ENCODE measurements at places on chromosomes 7 and 10. TPM values are rescaled to one million over a fixed set of nuclear protein-coding genes. Genes with fewer than 3 reads are reported as not detected.

The SUGCT gene
- 5.8 TPM for total RNA-seq

The RAB19 gene
- total RNA-seq = not detected

The TRPV5 gene
- not detected for total RNA-seq

The HOXA6 gene
- total RNA-seq = not detected

The PCDH15 gene
- total RNA-seq = 0.37 TPM

The DYDC2 gene
- not detected for total RNA-seq

The RGR gene
- total RNA-seq = not detected

The FAM131B gene
- total RNA-seq = 0.31 TPM

The CTAGE6 gene
- not detected for total RNA-seq

The MCMBP gene
- 29.0 TPM for total RNA-seq

The AOAH gene
- total RNA-seq = 2.8 TPM

- no peak for DNase-seq
These were observed 79.0 kb upstream of the TMEM168 start for GRCh38 chr7:112869111-112869774.

- no peak for DNase-seq
These were observed 51.6 kb downstream of the FAM204A start for GRCh38 chr10:118290471-118290995.

- no peak for DNase-seq
These were observed 63.6 kb downstream of the ARID5B start for GRCh38 chr10:61964949-61965702.

DNA sequence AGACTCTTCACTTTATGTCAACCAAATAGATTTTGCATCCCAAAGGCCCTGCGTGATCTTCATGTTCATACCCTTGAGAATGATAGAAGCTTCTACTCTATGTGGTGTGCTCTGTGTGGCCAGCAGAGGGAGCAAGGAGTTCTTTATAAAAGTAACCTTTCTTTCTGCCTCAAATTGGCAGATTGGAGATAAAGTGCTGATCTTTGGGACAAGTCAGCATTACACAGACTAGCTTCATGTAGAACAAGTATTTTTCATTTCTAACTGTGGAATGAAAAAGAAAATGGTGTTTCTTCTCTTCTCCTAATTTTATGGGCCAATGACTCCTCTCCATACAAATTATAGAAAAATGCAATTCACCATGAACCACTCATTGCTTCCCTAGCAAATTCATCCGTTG is 1214.1 kb downstream of the SORCS1 start:
- DNase-seq = no peak

GRCh38 chr7:74690474-74690873 is 33.0 kb downstream of the GTF2I start:
- no peak for DNase-seq

GRCh38 chr7:11252705-11253272 is 279.1 kb downstream of the PHF14 start:
- DNase-seq = no peak

DNA sequence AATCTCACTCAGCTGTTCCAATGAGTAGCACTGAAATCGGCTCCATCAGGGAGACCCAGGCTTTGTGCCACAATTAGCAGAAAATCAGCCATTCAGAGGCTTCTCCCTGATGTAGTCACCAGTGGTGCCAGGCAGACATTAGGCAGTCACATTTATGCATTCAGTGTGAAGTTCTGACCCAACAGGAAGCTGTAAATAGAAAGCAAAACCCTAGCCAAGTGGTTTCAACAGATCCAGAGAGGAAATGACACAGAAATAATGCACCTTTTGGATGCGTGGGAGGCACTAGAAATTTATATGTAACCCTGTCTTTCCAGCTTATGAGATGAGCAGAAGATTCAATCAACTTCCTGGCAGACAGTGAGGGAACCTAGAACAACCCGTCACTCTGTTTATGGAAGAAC is 186.4 kb downstream of the PDE1C start:
- no peak for DNase-seq

DNA sequence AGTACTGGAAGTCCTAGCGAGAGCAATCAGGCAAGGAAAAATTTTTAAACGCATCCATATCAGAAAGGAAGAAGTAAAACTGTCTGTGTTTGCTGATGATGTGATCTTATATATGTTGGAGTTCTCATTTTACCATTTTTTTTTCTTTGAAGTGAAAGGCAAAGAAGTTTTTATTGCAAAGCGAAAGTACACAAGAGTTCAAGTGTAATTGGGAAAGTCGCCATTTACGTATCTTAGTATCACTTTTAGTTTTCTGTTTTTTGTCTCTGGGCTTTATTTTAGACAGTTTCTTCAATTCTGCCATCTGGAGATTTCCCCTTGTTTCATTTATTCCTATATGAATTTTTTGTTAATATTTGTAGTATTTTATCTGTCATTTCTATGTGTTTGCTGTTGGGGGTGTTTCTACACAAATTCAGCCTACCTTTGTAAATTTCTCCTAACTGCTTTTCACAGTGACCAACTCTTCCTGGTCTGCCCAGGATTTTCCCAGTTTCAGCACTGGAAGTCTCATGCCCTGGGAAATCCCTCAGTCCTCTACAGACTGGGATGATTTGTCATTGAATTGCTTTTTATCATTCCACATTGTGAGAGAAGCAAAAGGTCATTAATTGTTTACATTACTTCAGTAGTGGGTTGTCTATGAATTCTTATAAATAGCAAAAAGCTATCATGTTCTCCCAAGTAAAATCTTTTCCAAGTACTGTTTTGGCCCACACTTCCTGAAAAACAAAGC is 23.2 kb downstream of the BET1 start:
- DNase-seq = no peak

DNA sequence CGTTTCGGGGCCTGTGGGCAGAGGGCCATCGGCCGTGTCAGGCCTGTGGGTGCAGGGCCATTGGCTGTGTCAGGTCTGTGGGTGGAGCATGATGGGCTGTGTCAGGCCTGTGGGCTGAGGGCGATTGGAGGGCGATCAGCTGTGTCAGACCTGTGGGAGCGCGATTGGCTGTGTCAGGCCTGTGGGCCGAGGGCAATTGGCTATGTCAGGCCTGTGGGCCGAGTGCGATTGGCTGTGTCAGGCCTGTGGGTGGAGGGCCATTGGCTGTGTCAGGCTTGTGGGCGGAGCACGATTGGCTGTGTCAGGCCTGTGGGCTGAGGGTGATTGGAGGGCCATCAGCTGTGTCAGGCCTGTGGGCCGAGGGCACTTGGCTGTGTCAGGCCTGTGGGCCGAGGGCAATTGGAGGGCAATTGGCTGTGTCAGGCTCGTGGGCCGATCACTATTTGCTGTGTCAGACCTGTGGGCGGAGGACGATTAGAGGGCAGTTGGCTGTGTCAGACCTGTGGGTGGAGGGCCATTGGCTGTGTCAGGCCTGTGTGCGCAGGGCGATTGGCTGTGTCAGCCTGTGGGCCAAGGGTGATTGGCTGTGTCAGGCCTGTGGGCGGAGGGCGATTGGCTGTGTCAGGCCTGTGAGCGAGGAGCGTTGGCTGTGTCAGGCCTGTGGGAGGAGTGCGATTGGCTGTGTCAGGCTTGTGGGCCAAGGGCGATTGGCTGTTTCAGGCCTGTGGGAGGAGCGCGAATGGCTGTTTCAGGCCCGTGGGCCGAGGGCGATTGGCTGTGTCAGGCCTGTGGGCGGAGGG is 54.1 kb downstream of the DYNC2I1 start:
- no peak for DNase-seq

- DNase-seq = no peak
These were observed 174.2 kb upstream of the STEAP4 start for GRCh38 chr7:88480896-88481295.

- no peak for DNase-seq
These were observed 6.1 kb downstream of the RAMP3 start for GRCh38 chr7:45163692-45164052.

- DNase-seq = peak; percentile 39
These were observed 24.9 kb downstream of the C10orf120 start for GRCh38 chr10:122674781-122675180.

DNA sequence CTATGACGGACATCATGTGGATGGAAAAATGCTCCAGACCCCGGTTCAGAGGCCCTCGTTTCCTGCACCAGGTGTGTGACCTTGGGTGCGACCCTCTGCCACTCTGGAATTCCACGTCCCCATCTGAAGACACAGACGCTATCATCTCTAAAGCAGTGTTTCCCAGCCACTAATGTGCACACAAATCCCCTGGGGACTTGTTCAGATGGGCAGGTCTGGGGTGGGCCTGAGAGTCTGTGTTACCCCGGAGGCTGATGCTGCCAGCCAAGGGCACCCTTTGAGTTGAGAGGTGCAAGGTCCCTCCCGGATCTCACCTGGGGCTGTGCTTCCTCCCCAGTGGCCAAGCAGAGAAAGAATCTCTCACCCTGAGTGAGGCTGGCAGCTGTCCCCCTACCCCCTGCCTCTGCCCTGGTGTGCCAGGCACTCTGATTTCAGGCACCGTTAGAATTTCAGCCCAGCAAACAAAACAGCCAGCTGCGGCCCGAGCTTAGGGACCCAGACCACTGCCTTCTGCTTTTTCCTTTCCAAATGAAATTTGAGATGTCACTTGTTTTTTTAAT is 90.0 kb downstream of the SLIT1 start:
- no peak for DNase-seq

DNA sequence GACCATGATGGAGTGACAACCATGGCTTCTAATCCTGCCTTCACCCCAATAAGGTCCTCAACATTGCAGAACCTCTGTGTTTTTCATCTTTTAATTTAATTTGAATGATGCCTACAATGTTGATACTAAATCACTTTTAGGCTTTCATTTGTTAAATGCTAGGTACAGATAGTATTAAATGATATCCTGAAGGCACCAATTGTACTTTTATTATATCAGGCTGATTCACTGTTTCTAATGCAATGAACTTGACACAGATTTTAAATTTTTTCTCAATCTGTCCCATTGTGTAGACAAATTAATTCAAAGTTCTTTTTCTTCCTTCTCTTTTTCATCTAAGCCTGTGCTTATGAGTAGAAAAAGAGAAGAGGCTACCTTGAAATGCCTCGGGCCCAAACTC is 5.2 kb downstream of the EPDR1 start:
- no peak for DNase-seq

DNA sequence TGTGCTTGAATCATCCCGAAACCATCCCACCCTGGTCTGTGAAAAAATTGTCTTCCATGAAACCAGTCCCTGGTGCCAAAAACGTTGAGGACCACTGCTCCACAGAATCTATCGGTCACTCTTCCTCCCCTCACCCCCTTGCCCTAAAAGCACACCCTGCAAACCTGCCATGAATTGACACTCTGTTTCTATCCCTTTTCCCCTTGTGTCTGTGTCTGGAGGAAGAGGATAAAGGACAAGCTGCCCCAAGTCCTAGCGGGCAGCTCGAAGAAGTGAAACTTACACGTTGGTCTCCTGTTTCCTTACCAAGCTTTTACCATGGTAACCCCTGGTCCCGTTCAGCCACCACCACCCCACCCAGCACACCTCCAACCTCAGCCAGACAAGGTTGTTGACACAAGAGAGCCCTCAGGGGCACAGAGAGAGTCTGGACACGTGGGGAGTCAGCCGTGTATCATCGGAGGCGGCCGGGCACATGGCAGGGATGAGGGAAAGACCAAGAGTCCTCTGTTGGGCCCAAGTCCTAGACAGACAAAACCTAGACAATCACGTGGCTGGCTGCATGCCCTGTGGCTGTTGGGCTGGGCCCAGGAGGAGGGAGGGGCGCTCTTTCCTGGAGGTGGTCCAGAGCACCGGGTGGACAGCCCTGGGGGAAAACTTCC is 784 bp upstream of the SERPINE1 start:
- DNase-seq = peak; percentile 71

- DNase-seq = no peak
These were observed 7.8 kb downstream of the LIPF start for GRCh38 chr10:88672041-88672440.

DNA sequence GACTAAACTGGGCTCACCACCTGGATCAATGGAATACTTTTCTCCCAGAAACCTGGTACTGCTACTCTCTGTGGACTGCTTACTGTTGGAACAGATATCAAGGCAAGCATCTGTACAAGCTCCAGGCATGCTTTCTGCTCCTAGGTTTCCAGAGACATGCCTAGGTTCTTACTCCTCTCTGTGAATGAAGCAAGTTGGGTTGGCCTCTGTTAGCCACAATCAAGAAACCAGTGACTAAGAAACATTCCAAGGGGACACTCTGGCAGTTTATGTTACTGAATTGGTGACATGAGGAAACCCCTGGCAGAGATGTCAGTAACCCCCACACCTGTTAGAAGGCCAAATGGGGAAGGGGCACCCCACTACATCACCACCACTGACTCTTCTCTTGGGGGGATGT is 121.9 kb downstream of the GFRA1 start:
- no peak for DNase-seq

GRCh38 chr7:131900785-131901287 is 344.4 kb upstream of the PODXL start:
- DNase-seq = no peak

DNA sequence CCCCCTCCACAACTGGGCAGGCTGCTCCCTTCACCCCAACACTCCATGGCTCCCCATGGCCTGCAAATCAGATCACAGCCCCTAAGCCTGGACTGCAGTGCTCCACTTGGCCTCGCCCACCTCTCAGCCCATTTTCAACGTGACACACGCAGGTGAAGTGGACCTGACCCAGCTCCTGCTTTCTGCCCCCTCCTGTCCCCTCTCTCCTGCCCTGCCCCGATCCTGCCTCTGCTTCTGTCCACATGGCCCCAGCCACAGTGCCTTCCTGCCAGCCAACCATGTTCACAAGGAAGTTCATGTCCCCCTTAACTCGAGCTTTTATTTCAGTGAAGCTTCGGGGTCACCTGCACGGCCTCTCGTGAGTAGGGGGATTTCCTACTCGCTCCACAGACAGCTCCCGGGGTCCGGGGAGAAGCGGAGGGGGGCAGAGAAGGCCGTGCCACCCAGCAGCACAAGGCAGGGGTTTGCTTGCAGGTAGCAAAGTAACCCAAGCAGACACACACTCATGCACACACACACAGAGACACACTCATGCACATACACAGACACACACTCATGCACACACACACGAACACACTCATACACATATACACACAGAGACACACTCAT is 537.5 kb downstream of the DNAJB6 start:
- DNase-seq = no peak

DNA sequence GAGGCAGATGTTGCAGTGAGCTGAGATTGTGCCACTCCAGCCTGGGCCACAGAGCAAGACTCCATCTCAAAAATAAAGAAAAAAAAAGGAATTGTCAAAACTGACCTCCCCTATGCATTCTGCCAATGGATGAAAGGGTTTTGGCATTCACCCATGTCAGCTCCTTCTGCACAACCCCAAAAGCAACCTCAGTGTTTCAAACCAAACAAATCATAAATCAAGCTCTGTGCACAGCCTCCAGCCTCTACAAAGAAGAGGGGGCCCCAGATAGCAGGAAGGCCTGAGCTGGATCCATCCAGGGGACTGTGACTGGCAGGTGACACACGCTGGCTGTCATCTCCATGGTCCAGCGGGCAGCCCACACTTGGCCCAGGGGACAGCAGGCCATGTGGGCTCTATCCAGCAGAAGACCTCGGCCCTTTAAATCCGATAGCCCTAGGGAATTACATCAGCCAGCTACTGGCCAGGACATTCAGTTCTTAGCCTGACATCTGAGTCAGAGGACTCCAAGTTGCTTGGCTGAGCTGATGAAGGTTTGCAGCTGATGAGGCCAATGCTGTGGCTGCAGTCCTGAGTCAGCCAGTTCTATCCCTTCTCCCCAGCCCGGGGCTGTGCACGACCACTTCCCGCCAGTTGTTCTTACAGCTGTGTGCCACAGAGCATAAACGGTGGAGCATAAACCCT is 52.0 kb upstream of the FIGNL1 start:
- DNase-seq = peak; percentile 65
